ENCODE measurements at places on chromosomes 5 and 9.

GRCh38 chr9:18989865-18990264, 43.1 kb downstream of the SAXO1 start:
- no peak for DNase-seq

GRCh38 chr5:117487556-117487955, 912.9 kb upstream of the SEMA6A start:
- DNase-seq = no peak

DNA sequence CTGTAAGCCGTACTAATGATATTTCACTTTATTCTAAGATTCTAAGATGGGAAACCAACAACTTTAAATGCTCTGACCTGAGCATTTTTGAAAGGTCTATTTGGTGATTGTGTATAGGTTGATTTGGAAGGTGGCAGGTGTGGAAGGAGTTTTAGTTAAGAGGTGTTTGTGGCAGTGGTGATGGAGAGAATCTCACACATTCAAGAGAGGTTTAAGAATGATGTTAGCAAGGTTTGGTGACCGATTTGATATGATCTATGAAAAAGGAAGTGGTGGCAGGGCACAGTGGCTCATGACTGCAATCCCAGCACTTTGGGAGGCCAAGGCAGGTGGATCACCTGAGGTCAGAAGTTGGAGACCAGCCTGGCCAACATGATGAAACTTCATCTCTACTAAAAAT, 319.2 kb upstream of the CD180 start:
- no peak for DNase-seq

DNA sequence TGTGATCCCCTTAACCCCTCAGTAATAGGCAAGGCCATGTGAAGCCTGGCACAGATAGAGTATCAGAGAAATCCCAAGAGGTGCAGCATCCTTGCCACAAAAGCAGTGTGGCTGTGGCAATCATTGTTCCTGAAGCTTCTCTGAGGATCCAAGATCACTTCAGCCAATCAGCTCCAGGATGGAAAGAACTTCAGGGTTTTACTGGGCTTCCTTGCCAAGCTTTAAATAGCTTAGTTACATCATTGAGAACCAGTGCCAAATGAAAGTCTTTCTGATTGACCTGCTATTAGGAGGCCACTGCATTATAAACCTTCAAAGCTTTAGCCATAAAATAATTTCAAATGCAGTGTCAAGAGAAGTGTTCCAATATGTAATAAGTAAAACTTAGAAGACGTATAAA, 430.6 kb downstream of the PIK3R1 start:
- DNase-seq = no peak

- DNase-seq = no peak
Observed at GRCh38 chr5:172591636-172592035, 49.4 kb upstream of the NEURL1B start.

GRCh38 chr5:76469656-76470290, 66.7 kb downstream of the IQGAP2 start:
- DNase-seq = no peak

GRCh38 chr5:144549580-144549979, 378.9 kb downstream of the KCTD16 start:
- DNase-seq = no peak

GRCh38 chr5:105978011-105978410, 1692.7 kb downstream of the EFNA5 start:
- DNase-seq = no peak

GRCh38 chr9:9557804-9558334, 1054.9 kb downstream of the PTPRD start:
- DNase-seq = no peak

DNA sequence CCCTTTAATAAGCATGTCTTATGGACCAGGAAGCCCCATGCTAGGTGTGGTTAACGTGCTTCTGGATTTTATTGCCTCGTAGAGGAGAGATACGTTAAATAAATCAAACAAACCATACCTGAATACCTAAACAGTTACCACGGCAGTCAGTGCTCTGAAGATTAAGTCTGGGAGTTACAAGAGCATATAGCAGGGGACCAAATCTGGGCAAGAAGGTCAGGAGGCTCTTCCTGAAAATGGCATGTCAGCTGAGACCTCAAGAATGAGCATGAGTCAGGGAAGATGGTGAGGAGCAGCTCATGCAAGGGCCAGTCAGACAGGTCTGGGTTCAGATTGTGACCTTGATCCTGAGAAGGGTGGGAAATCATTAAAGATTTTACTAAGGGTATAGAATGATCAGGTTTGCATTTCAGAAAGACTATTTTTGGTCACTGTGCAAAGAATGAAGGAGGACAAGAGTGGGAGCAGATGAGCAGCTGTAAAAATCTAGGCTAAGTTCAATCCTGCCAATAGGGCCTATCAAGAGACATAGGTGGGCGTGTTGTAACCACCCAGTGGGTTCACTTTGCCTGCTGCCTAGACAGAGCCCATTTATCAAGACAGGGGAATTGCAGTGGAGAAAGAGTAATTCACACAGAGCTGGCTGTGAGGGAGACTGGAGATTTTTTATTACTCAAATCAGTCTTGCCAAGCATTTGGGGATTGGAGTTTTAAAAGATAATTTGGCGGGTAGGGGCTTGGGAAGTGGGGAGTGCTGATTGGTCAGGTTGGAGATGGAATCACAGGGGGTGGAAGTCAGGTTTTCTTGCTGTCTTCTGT, 4.8 kb upstream of the ZNF366 start:
- no peak for DNase-seq

GRCh38 chr9:136292026-136292538, 11.8 kb downstream of the CCDC187 start:
- DNase-seq = no peak

- no peak for DNase-seq
Observed at GRCh38 chr5:7970816-7971215, 101.9 kb downstream of the MTRR start.

GRCh38 chr9:90848866-90849265, 47.2 kb downstream of the SYK start:
- no peak for DNase-seq

DNA sequence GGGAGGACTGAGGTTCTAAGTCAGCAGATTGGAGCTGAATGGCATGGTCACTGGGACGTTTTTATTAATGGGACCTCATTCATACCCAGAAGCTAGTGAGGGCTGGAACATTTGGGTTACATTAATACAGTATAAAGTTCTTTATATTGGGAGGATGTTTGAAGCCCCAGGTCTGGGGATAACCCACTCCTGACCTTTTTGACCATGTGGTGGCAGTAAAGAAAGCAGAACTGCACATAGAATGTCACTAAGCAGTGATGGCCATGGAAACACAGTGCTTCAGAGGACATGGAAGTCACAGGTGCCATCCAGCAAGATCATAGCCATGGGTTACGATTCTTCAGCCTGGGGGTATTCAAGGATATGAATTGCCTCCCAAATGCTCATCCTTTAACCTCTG, 176.0 kb downstream of the ATP10B start:
- DNase-seq = no peak

- no peak for DNase-seq
Observed at GRCh38 chr5:179143446-179143845, 83.3 kb downstream of the ZNF354C start.

GRCh38 chr9:136671254-136671614, 8.5 kb downstream of the EGFL7 start:
- no peak for DNase-seq

- DNase-seq = no peak
Observed at GRCh38 chr5:134837530-134838181, 8.1 kb upstream of the C5orf24 start.

GRCh38 chr9:9387511-9388115, 1225.2 kb downstream of the PTPRD start:
- no peak for DNase-seq

DNA sequence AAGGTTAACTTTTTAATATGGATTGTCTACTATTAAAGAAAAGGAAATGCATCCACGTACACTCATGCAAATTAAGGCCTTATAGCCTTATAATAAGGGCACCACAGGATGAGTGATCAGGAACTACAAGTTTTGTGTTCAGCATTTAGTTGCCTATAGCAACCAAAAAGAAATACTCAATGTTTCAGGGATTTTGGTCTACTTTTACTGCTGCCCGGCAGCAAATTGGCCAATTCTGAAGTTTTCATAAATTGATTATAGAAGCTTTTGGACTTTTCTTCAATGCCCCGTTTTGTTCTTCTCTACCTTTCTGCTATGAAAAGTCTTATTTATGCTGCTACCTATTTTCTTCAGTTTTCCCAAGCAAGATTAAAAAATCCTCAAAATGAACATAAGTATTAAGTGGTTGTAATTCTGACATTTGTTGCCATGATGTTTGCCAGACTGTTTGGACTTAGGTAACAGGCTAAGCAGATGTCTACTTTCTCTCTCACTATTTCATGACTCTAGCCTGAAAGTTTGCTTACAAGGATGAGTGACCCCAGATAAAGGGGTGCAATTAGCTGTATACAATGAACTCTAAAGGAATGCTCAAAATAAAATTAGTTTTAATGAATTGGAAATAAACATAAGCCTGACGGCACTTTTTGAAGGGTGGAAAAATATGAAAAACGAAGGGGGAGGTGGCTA, 391.5 kb upstream of the DAB2 start:
- DNase-seq = no peak

GRCh38 chr5:36029914-36030313, 36.8 kb downstream of the UGT3A2 start:
- no peak for DNase-seq

DNA sequence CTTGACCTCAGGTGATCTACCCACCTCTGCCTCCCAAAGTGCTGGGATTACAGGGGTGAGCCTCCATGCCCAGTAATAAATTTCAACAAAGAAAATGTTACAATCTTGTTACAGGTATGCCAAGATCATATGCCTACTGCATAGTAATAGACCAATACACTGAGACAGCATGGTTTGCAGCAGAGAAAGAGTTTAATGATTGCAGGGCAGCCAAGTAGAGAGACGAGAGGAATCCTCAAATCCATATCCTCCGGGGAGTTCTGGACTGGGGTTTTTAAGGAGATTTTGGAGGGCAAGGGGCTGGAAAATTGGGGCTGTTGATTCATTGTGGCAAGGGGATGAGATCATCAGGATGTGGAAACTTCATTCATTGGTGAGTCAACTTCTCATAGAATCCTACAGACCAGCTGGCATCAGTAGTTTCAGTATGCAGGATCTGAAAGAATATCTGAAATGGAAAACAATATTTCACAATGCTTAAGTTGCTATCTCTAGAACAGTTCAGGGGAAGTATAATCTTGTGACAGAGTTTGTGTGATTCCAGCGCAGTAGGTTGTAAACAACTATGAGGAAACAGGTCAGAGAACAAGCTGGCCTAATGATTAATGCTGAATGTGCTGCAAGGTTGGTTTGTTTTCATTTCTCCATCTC, 14.8 kb upstream of the TUT7 start:
- DNase-seq = no peak

- no peak for DNase-seq
Observed at GRCh38 chr9:77556396-77556795, 91.7 kb downstream of the GNA14 start.

- no peak for DNase-seq
Observed at GRCh38 chr5:154783774-154784460, 28.7 kb downstream of the LARP1 start.

Measured in stimulated activated CD8-positive, alpha-beta memory T cell treated with anti-CD3 and anti-CD28 coated beads, Interleukin-15, amount 100 ng/mL, for 1 hour (primary cell).